Uterus (tissue), 4 donors: ENCODE measurements at places on chromosomes 1 and 21. TPM values are rescaled to one million over a fixed set of nuclear protein-coding genes. Genes with fewer than 3 reads are reported as not detected.

GRCh38 chr1:44842862-44843655, at the start of gene PTCH2:
TSS of gene PTCH2 (minus strand) at chr1:44843253. CDS start at chr1:44842932, 321 bp downstream.
- DNase-seq: peak; percentile 81
- no peaks in the 10 kb centered on the region for H3K27me3 ChIP-seq
- no peaks in the 10 kb centered on the region for H3K4me1 ChIP-seq
- peak within 1 kb of the TSS; percentile 86 for H3K27ac ChIP-seq
- H3K36me3 ChIP-seq: no peaks in the 10 kb centered on the region
- peak within 1 kb of the TSS; percentile 58 for H3K4me3 ChIP-seq

The CYP4A22 gene
- not detected for total RNA-seq

- H3K27ac ChIP-seq: no peak overlapping the region
- H3K27me3 ChIP-seq: no peaks in the 10 kb centered on the region
- no peak for DNase-seq
- no peaks in the 10 kb centered on the region for H3K36me3 ChIP-seq
- H3K4me3 ChIP-seq: no peak overlapping the region
- H3K4me1 ChIP-seq: no peaks in the 10 kb centered on the region
These were observed 20.5 kb downstream of the RCSD1 start for GRCh38 chr1:167650269-167651160.

DNA sequence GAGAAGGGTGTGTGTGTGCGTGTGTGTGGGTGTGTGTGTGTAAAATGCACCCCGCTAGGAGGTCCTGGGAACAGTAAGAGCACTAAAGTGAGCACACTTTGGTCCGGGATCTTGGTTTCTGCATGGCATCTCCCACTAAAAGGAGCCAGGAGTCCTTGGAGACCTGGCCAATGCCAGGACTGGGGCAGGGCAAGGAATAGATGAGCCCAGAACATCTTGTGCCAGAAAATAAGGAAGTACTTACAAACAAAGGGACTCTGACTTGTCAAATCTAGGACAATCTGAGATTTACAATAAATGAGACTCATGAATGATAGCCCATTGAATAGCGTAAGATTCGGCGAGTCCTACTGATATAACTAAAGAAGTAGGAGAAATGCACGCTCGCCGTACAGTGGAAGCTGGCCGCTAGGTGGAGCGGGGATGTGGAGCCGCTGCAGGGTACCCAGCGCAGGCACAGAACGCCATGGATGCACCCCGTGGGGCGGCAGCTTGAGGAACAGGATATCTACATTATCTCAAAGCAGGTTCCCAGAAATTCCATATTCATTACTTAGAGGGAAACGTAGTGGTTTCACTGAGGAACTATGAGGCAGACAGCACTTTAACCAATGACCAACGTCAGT, 7.1 kb downstream of the SLC37A1 start:
- no peaks in the 10 kb centered on the region for H3K36me3 ChIP-seq
- peaks cover 6% of the 10 kb centered on the region for H3K4me1 ChIP-seq
- no peak overlapping the region for H3K27ac ChIP-seq

- H3K36me3 ChIP-seq: no peaks in the 10 kb centered on the region
- no peak overlapping the region for H3K4me3 ChIP-seq
- DNase-seq: no peak
- no peak overlapping the region for H3K27ac ChIP-seq
- no peaks in the 10 kb centered on the region for H3K4me1 ChIP-seq
These were observed 347.9 kb upstream of the ADGRL2 start for GRCh38 chr1:81452693-81453366.
